ENCODE measurements at places on chromosomes 2 and 18.

GRCh38 chr2:45964223-45964841, 312.9 kb downstream of the PRKCE start:
- DNase-seq = no peak

GRCh38 chr18:39946623-39947061, 2008.4 kb upstream of the PIK3C3 start:
- DNase-seq = no peak

GRCh38 chr2:19864381-19864780, 37.4 kb downstream of the TTC32 start:
- no peak for DNase-seq

GRCh38 chr2:120476141-120476540, 130.2 kb downstream of the INHBB start:
- no peak for DNase-seq

GRCh38 chr18:25827228-25827627, 263.2 kb downstream of the SS18 start:
- no peak for DNase-seq

- no peak for DNase-seq
Measured at GRCh38 chr2:189066037-189066436, 91.9 kb downstream of the COL3A1 start.

DNA sequence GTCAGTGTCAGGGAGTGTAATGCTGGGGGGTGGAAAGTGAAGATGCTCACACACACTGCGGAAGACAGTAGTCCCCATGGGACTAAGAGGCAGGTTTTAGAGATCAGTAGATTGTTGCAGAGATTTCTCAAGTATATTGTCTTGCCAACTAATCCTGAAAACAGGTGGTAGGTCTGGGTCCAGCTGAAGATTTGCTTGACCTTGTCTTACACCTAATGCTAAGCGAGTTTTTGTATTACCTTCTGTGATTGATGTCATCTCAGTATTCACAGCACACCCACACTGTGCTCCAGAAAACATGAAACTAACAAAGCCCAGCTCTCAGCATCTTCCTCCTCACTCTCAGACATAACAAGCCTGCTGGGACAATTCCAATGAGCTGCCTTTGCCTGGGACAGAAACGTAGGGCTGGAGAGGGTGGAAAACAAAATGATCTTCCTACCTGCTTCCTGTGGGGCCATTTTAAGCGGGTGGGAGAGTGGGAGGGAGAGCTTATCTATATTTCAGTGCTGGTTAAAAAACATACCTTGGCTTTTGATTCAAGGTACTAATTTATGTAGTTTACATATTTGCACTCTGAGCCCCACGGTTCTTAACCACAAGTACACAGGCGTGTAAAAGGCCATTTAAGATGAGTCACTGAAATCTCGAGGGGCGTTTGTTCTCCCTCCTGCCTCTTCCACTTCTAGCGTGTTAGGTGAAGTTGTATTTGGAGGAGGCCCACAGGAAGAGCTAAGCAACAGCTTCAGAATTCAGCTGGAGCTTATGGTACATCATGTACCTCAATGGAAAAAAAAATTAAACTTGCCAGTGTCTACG, 23.1 kb upstream of the RBMS1 start:
- no peak for DNase-seq

DNA sequence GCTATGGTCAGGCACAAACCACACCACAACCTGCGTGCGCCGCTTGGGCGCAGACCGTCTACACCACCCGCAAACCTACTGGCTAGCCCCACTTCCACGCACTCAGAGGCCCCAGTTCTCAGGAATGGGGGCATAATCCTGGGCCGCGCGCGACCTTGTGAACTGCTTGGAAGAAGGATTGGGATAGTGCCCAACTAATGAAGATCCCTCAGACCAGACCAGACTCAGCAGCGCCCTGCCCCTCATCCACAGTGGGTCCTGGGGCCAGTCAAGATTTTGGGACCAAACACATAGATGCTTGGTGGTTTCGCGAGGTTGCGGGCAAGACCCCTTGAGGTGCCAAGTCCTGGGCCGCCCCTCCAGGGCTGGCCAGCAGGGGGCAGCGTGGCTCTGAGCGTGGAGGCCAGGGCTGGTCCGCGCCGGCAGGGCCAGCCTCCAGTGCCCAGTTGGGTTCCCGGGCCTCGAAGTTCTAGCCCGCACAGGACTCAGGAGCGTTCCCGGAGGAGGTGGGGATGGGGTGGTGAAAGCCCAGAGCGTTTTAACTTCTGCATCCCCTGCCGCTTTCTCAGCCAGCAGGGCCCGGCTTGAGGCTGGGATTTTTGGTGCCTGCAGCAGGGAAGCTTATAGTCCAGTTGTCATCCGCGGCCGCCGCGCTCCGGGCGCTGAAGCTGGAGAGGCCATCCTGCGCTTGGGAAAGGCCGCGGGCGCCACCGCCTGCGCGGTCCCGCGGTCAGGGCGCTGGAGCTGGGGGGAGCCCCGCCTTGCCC, 8.3 kb downstream of the OSR1 start:
- DNase-seq = peak; percentile 51

DNA sequence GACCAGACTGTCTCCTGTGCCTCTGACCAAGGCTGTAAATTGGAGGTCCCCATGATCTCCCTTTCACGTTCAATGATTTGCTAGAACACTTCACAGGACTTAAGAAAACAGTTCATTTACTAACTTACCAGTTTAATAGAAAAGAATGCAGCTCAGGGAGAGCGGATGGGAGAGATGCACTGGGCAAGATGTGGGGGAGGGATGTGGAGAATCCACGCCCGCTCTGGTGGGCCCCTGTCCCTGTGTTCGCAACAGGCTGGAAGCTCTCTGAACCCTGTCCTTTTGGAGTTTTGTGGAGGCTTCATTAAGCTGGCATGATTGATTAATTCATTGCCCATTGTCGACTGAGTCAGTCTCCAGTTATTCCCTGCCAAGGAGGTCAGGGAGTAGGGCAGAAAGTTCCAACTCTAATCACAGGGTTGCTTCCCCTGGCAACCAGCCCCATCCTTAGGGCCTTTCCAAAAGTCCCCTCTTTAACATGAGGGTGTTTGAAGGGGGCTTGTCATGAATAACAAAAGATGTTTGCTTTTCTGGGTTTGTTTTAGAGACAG, 257.1 kb downstream of the ACKR3 start:
- DNase-seq = no peak

- DNase-seq = no peak
Measured at GRCh38 chr2:42452545-42452944, 41.2 kb downstream of the KCNG3 start.

- no peak for DNase-seq
Measured at GRCh38 chr2:237786936-237787335, 11.6 kb upstream of the RBM44 start.

DNA sequence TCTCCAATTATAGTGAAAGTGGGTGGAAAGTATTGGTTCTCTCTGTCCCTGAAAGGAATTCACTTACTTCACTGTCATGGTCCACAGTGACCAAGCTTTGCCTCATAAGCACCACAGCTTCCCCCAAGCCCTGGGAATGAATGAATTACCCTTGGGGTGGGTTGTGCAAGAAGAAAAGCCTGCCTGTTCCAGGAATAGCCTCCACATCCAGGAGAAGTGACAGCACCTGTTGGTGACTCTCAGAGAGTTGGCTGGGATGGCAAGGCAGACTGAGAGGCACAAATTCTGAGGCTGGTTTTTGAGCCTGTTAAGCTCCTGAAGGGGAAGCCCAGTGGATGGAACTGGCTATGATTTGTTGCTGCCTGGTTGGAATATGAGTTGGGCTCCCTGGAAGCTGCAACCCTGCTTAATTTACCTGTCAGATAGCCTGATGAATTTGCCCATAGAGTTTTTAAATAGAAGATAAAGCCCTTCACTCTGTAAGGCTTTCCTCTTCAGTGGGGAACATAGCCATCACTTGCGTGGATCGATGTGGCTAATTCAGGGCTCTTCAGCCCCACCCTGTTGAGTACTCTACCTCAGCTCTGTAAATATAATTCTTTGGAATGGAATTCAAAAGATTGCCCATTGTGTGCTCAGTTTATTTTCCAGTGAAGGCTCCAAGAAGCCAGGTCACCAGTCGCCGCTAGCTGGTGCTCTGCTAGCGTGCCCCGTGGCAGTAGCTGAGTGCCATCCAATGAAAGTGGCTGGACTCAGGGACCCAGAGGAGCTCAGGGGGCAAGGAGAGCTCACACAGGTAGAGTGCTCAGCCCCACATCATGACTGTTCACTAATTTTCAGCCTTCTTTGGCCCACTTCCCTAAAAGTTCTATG, 479.3 kb downstream of the IRS1 start:
- no peak for DNase-seq

- DNase-seq = no peak
Measured at GRCh38 chr2:30221531-30221930, 9.8 kb upstream of the LBH start.

- no peak for DNase-seq
Measured at GRCh38 chr2:164478205-164478604, 143.1 kb downstream of the GRB14 start.

DNA sequence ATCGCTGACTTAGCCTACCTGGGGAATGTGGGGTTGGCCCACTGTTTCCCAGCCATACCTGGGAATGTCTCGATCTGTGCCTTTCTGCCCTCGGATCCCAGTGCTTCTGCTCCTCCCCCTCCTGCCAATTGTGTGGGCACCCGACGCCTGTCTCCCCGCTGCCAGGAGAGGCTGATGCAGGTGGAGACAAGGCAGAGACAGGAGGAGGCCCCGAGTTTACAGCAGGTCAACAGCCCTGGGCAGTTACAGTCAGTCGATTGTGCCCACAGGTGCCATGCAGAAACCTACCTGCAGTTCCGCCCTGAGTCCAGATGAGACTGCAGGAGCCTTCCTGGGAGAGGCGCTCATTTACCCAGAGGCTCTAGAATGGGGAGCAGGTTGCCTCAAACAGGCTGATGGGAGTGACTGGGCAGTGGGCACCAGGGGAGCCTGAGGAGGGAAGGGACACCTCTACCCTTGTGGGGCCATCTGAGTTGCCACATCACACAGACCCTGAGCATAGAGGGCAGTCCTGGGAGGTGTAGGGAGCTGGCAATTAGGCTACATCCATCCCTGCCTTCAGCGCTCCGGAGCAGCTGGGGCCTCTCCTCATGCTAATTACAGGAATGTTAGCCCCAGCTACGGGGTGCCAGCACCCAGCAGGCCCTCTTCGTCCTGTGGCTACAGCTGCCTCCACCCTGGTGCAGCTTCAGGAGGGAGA, 300.1 kb downstream of the NDUFA10 start:
- DNase-seq = no peak

Data from stimulated activated CD4-positive, alpha-beta T cell treated with anti-CD3 and anti-CD28 coated beads, Interleukin-1b, Interleukin-23, amount 100 ng/mL, for 4 hours (primary cell).